ENCODE measurements at places on chromosomes 3 and 15.

GRCh38 chr15:88913850-88914169, 631 bp upstream of the MFGE8 start:
- no peak for DNase-seq

DNA sequence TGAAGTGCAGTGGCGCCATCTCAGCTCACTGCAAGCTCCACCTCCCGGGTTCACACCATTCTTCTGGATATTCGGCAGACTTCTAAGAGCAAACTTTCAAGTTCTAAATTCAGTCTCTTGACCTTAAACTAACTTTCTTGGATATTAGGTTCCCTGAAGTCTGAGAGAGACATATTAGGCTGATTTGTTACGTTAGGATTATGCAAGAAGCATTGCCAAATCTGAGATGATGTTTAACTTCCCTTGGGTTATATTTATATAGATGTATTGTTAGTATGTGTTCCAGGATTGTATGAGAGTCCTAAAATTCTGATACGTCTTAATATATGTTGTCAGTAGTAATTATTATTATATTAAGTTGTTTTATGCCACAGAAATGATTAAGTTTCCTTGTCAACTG, 80.1 kb downstream of the SLC6A1 start:
- no peak for DNase-seq

GRCh38 chr3:2635511-2635910, 474.7 kb downstream of the IL5RA start:
- no peak for DNase-seq

DNA sequence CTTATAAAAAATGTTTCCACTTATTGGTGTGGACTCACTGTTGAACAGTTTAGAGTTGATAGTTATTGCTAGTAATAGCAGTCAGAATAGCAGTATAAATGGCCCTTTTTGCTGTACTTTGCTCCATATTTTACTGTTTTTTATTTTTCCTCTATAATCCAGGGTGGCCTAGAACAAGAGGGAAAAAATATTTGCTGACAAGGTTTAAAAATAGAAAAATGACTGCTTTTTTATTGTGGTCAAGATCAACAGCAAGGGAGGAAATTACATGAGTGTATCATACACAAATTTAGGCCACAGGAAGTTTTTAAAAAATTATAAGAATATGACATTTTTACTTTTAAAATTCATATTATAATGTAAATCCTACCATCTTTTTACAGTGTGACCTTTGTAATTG, 269.1 kb downstream of the WDR72 start:
- no peak for DNase-seq

DNA sequence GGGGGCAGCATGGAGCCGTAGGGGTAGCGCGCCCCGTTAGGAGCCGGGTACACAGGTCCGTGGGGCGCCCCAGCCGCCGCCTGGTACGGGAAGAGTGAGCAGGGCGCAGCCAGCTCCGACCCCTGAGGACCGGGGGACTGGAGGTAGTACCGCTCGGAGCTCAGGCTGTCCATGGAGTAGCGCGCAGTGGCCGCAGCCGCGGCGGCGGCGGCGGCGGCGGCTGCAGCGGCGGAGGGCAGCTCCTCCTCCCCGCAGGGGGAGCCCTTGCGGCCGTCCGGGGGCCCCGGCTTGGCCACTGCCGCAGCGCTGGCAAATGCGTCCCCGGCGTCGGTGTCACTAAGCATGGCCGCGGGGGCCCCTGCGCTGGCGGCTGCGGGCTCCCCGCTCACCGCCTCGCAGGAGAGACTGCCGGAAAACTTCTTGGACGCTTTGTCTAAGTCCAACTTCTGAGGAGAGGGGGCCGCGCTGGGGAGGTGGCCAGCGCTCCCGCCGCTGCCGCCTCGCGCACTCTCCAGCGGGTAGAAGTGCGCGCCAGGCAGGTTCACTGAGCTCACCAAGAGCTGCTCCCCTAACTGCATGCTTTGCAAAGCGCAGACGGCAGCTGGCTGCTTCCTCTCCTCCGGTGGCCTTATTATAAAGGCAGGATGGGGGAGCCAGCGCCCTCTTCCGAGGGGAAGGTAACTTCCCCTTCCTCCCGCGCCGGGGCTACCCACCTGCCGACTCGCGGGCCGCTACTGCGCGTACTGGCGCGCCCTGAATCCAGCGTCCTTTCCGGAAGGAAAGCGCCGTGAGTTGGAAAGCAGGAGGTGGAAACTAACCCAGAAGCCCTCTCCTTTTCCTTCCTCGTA, at the start of gene EOMES:
Gene EOMES, minus strand, starts transcription at position 607 of the 848 bp plus-strand sequence. Its CDS starts 29 bp downstream, at position 578.
- no peak for DNase-seq

DNA sequence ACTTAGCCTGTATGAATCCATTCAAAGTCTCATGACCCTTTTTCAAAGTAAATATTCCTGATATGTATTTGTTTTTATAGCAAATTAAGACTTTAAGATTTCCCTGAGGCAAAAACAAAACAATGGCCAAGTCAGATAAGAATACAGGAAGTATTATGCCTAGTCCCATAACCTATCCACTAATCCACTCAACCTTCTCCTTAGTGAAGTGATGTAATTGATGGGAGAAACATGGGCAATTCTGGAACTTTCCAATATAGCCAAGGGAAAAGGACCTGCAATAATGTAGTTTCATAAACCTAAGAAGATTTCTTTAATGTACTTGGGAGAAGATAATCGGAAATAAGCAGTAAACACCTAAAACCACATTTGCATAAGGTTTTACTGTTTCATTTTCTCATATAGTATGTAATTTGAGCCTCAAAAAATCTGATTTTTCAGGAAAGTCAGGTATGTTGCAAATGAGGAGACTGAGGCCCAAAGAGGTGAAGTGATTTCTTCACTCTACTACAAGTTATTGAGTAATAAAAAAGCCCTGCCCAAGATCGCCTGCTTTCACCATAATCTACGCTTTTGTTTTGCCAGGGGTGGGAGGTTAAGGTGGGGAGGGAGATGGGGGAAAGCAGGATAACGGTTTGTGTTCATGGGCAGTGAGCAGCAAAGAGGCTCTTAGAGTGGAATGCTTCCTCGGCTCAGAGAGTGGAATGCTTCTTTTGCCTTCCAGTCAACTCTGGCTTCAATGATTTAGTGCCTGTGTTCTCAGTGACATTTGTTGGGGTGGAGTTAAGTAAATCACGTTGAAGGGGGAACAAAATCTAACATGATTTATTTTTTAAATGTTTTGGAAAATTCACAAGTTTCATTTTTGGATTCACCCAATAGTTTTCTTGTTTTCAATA, 95.0 kb upstream of the FNDC3B start:
- no peak for DNase-seq

GRCh38 chr3:50233176-50233575, 2.8 kb upstream of the GNAI2 start:
- no peak for DNase-seq

DNA sequence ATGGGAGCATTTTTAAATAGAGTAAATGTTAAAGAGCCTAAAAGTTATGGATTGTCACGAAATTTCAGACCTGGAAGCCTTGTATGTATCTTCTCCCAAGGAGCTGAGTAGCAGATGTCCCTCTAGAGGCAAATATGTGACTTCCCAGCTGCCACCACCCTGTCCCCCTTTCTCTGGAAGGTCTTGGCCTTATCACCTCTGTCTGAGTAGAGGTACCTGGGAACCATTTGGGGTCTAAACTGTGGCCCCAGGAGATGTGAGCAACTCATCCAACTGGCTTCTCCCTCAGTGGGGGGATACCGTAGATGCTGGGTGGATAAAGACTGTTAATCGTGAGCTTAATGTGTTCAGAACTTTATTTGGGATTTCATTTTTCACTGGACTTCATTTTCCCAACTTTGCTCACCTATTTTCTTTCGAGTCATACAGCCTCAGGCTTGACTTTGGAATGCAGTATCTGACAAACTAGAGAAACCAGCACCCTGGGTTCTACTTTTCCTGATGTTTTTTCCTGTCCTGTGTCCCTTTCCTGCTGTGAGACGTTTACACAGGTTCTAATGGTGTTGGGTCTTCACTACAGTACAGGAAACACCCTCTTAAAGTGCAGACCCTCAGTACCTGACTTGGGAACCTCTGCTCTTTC, 53.3 kb upstream of the CCR4 start:
- no peak for DNase-seq

DNA sequence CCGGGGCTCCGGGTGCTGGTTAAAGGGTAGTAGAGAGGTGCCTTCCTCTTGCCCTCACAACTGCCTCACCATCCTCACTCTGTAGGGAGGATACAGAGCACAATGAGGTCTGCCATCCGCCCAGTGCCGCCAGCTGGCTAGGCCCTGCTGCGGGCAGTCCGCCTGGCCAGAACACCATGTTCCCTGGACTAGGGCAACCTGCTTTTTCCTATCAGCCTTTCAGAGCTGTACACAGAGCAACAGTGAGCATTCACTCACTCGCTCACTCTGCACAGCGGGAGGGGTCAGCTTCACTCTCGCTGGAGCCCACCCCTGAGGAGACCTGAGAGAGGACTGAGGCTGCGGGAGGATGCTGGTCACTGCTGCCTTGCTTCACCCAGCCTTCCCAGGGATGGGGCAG, 218.7 kb upstream of the CHRNA7 start:
- DNase-seq = no peak

GRCh38 chr15:28002136-28002861, 96.8 kb downstream of the OCA2 start:
- no peak for DNase-seq

DNA sequence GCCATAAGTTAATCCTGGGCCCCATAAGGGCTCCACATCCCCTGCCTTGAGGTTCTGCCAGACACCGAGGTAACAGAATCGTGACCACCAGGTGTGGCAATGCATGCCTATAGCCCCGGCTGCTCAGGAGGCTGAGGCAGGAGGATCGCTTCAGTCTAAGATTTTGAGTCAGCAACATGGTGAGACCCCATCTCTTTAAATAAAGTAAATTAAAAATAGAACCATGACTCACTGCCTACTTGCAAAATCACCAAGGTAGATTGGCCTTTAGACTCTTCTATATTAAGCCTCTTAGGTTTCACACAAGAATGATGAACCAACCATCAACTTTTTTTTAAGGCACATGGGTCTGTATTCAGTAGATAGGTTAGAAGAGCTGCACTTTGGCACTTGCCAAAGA, 9.7 kb downstream of the WDR5B start:
- no peak for DNase-seq

- DNase-seq = no peak
These were observed 10.7 kb downstream of the PDE8A start for GRCh38 chr15:84992157-84992944.

- DNase-seq = no peak
These were observed 161.7 kb downstream of the VGLL4 start for GRCh38 chr3:11482021-11482420.

DNA sequence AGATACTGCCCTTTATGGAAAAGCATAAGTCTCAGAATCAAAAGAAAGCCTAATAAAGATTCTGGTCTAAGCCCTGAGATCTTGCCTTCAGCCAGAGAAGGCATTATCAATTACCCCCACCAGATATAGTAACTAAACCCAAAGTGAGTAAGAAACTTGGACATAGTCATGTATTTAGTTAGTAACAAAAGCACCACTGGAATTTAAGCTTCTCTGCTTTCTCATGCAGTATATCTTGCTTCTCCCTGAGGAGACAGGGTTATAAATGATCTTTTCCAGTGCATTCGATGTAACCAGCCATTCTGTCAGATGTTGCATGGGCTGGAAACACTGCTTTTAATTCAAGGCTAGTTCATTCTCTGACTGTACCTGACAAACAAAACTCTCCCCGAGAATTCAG, 946.7 kb downstream of the NAALADL2 start:
- no peak for DNase-seq

- no peak for DNase-seq
These were observed 71.4 kb downstream of the C3orf80 start for GRCh38 chr3:160296591-160296990.

DNA sequence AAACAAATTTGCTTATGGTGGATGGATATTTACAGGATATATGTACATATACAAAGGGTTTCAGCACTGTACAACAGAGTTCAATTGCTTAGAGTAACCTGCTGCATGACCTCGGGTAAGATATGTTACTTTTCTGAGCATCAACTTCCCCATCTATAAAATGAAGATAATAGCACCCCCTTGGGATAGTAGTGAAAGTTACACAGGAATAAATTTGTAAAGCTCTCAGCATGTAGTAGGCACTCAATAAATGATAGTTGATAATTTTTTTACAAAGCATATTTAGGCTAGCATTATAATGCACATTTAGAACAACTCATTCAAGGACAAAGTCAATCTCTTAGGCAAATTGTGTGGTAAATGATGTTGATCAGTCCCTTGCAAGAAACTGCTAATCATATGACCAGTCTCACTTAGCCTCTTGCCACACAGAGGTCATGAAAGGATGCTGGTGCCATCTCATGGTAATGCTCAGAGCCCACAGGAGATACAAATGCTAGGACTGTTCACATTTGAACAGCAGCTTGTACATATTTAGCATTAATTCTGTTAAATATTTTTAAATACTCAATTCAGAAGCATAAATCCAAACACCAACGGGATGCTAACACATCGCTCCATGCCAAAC, 123.9 kb downstream of the MAGI1 start:
- no peak for DNase-seq

GRCh38 chr15:90189781-90190467, 11.2 kb upstream of the SEMA4B start:
- no peak for DNase-seq

GRCh38 chr3:51385621-51386091, 565 bp downstream of the MANF start:
- DNase-seq = no peak

DNA sequence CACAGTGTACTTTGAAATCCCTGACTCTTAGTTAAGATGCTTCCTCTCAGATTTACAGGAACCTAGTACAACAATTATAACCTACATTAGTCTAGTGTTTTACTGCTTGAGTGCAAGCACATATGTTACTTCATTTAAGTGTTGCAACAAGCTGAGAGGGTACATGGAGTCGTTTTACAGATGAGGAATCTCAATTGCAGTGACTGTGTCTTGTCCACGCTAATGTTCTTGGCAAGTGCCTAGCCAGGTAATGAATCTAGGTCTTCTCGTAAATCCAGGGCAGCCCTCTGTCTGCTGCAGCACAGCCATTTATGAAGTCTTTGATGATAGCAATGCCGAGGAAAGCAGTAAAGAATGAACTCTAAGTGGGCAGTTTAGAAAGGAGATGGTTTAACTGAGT, 384.4 kb upstream of the ARPP21 start:
- DNase-seq = no peak

- DNase-seq = no peak
These were observed 291.8 kb downstream of the NAALADL2 start for GRCh38 chr3:175150812-175151401.

DNA sequence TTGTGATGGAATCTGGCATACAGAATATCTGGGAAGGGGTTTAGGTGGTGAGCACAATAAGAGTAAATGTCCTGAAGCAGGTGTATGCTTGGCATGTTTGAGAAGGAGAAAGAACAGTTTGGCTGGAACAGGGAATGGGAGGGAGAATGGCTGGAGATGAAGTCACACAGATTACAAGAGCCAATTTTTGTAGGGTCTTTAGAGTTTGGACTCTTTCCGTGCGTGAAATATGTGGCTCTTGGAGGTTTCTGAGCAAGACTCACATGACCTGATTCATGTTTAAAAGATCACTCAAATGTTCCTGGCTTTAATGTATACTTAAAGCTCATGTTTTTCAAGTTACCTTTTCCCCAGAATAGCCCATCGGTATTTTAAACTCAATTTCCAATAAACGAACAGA, 32.8 kb downstream of the SPRED1 start:
- DNase-seq = no peak
